ENCODE measurements at places on chromosomes 5 and 9.

GRCh38 chr5:124599028-124599973, 147.1 kb downstream of the ZNF608 start:
- no peak for DNase-seq

- DNase-seq: no peak
These were observed 22.6 kb downstream of the AKNA start for GRCh38 chr9:114365194-114365593.

DNA sequence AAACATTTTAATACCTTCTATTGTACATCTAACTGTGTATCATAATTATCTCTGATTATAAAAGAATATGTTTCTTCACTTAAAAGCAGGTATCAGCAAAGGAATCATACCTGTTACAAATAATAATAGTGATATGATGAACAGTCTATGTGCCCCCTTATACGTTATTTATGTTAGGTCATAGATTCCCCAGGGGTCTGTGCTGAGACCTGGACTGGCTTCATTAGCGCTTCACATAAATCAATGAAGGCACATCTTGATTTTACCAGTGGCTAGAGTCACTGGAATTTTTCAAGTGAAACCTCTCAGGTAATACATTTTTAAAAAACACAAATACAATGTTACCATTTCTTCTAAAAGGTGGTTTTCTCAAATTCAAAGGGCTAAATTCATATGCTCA, 275.2 kb downstream of the BNC2 start:
- DNase-seq: no peak

- DNase-seq: no peak
These were observed 27.5 kb downstream of the SLIT3 start for GRCh38 chr5:169273451-169273850.

DNA sequence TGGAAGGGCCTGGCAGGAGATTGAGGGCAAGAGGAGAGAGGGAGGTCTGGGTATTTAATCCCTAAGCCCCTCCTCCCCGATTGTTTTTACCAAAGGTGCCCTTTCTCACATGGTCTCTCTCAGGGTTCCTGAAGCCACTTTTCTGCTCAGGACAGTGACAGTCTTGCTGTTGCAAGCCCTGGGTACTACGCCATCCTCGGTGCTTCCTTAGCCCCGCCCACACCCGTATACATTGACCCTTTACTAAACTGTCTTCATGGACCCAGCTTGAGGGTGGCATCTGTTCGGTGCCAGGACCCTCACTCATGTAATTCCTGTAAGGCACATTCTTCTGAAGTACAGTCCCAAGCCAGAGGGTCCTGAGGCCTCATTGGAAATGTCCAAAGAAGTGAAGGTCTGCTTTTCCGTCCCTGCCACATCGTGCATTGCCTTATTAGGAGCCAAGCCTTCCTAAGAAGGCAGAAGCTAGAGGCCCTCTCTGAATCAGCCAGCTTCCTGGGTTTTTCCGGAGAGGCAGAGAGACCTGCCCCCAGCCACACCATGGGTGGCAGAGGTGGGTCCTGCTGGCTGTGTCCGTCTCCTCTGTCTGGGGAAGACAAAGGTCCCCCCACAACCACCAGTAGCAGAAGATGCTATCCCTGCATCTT, 1.9 kb upstream of the SH3PXD2B start:
- no peak for DNase-seq

GRCh38 chr9:95411054-95411892, 93.8 kb upstream of the FANCC start:
- DNase-seq: no peak

DNA sequence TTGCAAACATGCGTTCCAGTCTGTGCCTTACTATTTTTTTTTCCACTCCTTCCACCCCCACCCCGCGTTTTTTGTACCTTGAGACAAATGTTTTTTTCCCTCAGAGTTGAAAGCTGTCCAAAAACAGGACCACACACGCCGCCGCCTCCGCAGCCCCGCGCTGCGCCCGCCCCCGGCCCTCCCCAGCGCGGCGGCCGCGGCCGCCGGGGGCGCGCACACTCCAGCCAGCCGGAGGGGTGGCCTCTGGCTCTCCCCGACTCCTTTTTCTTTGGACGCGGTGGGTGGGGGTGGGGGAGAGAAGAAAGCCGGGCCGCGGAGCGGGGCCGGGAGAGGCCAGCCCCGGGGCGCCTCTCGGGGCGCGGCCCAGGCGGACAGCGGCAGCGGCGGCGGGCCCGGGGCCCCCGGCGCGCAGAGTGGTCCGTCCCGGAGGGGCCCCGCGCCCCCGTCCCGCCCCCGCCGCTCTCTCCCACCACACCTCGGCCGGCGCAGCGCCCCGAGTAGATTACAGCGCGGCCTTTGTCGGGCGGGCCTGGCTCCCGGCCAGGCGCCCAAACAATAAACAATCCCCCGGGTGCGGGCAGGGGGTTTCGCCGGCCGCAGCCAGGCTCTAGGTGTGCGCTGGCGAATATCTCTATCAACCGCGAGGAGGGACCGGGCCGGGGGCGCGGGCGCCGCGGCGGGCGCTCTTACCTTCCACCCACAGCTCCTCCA, 10.9 kb downstream of the PTCH1 start:
- no peak for DNase-seq
